ENCODE measurements at places on chromosomes 3 and 15. TPM values are rescaled to one million over a fixed set of nuclear protein-coding genes. Genes with fewer than 3 reads are reported as not detected.

Gene SLC51B
- total RNA-seq: not detected

GRCh38 chr15:89423981-89424380 is 72.4 kb downstream of the RHCG start:
- DNase-seq: no peak
- H3K4me1 ChIP-seq: no peaks in the 10 kb centered on the region
- H3K4me3 ChIP-seq: no peak overlapping the region
- no peaks in the 10 kb centered on the region for H3K36me3 ChIP-seq
- peaks cover 48% of the 10 kb centered on the region for H3K27me3 ChIP-seq

DNA sequence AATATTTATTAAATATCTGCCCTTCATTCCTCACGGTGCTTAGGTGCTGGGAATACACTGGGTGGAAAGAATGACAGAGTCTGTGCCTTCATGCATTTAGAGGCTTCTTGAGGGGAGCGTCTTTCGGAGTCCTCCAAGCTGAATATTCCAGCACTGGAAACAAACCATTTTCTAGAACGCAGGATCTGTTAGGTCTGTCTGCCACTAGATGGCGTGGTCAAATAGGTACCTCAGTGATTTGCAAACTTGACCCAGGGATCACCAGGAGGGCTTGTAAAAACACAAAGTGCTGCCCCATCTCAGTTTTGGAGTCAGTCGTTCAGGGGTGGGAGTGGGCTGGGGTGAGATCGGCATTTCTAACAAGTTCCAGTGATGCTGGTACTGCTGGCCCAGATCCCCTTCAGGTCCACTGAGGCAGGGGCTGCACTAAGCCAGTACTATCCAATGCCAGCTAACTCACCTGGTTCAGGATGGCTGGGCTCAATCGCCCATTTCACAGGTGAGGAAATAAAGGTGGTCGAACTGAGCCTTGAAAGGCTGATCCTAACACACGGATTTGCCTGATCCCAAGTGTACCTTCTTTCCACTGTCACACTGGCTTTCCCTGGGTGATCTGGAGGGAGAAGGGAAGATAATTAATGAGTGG is 14.8 kb downstream of the ARNT2 start:
- H3K27me3 ChIP-seq: no peaks in the 10 kb centered on the region
- no peak overlapping the region for H3K27ac ChIP-seq
- H3K4me3 ChIP-seq: no peak overlapping the region

DNA sequence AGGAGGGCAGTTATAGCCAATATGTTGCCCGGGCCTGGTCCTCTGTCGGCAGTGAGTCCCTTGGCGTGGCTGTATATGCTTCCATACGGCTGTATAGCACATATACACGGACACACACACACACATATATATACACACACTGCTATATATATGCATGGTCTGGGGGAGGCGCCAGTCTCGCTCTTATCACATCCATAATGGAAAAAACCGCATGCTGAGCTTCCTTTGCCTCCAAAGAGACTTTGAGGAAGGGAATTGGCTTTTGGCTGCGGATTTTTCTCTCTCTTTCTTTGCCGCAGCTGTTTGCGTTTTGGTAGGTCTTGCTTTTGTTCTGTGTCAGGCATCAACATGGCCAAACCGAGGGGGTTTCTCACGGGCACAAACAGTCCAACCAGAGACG is 11.3 kb upstream of the TMEM115 start:
- H3K27me3 ChIP-seq: peaks cover 33% of the 10 kb centered on the region
- H3K4me3 ChIP-seq: no peak overlapping the region
- H3K27ac ChIP-seq: no peak overlapping the region
- no peaks in the 10 kb centered on the region for H3K36me3 ChIP-seq
- peaks cover 6% of the 10 kb centered on the region for H3K4me1 ChIP-seq
- DNase-seq: peak; percentile 50

Gene KIF15
- 5.6 TPM for total RNA-seq

DNA sequence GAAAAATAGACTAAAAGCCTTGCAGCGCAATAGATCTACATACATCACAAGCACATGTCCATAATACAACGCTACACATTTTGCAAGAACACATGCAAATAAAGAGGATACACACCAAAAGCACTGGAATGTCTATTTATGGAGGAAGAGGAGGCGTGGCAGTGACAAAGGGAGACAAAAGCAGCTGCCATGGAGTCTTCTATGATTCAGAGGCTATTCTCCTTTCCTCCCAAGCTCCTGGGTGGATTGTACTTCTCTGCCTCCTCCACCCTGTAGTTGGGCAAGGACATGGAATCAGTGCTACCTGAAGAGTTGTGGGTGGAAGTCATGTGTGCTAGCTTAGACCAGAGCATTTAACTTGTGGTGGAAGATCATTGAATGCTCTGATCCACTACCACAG is 57.9 kb upstream of the ABHD2 start:
- no peak overlapping the region for H3K27ac ChIP-seq
- H3K4me3 ChIP-seq: peak overlapping the region; percentile 35
- no peaks in the 10 kb centered on the region for H3K36me3 ChIP-seq
- DNase-seq: no peak

Gene IL5RA
- not detected for total RNA-seq

DNA sequence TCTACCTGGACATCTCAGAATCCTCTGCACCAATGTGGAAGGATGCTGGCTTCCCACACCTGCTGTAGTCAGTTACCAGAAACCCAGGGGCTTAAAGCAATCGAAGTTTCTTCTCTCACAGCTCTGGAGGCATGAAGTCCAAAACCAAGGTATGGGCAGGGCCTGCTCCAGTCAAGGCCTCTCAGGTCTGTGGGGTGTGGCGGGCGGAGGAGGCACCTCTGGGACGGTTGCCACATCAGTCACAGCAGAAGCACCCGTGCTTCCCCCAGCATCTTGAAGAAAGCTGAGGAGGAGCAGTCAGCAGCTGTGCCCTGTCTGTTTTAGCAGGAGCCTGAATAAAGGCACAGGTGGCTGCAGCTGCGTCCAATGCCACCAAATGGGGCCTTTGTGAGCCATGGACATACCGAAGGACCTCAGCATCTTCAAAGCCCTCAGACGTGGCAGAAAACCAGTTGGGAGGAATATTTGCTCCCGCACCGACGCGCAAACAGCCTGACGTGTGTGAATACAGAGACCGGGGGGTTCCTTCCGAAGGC is 68.9 kb downstream of the TFRC start:
- no peaks in the 10 kb centered on the region for H3K36me3 ChIP-seq
- H3K27me3 ChIP-seq: peaks cover 12% of the 10 kb centered on the region
- peaks cover 7% of the 10 kb centered on the region for H3K4me1 ChIP-seq
- DNase-seq: peak; percentile 35
